ENCODE measurements at places on chromosomes 3 and 15.

- no peak for DNase-seq
These were observed 192.9 kb downstream of the NEK10 start for GRCh38 chr3:27176256-27176655.

GRCh38 chr3:57998366-57999283, 9.6 kb upstream of the FLNB start:
- DNase-seq: no peak

DNA sequence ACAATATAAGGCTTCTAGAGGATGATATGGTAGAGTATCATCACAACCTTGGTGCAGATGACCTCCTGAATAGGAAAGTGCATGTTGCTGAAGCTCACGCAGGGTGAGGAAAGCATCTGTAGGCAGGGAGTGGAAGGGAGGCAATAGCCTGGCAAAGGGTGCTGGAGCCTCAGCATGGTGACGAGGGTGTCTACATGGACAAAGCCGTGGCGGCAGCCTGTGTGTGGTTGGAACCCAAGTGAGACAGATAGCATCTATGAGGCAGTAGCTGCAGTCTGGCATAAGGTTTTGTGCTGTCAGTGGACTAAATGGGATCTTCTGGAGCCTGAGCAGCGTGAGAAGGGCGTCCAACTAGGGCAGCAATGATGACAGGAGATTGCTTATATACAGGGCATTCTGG, 132.5 kb downstream of the DLG1 start:
- no peak for DNase-seq

DNA sequence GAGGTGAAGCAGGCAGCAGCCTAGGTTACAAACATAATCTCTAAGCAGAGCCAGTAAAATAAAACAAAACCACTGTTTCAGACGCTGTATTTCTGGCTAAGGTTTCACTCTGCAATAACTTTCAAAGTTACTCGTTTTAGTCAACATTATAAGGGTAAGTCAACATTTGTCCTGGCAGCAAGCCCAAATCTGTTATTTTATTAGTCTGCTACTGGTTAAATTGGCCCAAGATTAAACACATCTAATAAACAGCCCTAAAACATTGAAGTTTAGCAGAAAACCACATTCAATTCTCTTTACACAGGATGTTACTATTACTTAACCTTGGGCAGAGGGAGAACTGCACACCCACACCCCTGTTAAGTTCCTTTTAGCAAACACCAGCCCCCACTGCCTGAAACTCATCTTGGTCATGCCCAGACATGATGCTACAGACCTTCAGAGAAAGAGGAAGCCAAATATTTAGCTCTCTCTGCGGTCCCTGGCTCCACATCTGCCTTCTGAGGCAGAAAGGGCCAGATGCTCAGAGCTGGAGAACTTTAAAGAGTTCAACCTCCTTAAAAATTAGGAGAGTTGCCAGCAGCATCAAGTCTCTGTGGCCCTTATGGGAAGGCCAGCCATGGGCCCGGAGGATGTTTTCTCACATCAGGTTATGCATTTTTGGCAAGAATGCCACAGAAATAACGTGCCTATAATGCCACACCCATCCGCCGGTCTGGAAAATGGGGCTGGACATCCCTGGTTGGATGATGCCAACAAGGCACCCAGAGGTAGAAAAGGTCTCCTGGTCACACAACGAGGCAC, 17.9 kb downstream of the ARHGEF3 start:
- no peak for DNase-seq

GRCh38 chr3:147119346-147119745, 287.0 kb downstream of the ZIC4 start:
- DNase-seq: no peak

DNA sequence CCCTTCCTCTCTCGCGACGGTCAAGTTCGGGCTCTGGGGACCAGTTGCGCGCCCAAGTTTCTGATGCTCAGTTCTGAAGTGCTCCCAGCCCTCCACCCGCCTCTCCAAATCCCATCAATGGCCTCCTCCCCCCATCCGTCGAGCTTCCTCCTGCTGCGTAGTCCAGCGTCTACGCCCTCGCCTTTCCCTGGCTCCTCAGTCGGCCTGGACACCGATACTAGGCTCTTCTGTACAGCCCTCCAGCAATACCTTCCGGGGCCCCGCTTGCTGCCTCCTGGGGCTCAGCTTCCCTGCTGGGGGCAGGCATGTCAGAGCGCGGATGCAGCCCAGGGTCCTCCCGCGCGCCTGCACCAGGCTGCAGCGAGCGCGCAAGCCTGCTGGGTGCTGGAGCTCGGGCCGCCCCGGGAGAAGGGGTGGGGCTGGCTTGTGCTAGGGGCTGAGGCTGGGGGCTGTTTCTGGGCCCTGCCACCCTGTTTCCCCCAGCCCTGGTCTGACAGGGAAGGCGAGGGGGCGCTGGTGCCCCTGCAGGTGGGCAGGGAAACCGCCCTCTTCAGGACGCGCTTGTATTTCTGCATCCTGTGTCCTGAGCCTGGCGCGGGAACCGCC, 353.3 kb upstream of the SUCLG2 start:
- no peak for DNase-seq
